ENCODE measurements at places on chromosomes 13 and 19.

GRCh38 chr19:8663920-8664670 lies 33.7 kb downstream of the NFILZ start:
- no peak for DNase-seq

- DNase-seq, result peak; percentile 15
Observed at GRCh38 chr13:33057019-33057780, 41.0 kb downstream of the KL start.

- peak; percentile 68 for DNase-seq
Observed at GRCh38 chr19:54096617-54097106, 3.9 kb downstream of the OSCAR start.

DNA sequence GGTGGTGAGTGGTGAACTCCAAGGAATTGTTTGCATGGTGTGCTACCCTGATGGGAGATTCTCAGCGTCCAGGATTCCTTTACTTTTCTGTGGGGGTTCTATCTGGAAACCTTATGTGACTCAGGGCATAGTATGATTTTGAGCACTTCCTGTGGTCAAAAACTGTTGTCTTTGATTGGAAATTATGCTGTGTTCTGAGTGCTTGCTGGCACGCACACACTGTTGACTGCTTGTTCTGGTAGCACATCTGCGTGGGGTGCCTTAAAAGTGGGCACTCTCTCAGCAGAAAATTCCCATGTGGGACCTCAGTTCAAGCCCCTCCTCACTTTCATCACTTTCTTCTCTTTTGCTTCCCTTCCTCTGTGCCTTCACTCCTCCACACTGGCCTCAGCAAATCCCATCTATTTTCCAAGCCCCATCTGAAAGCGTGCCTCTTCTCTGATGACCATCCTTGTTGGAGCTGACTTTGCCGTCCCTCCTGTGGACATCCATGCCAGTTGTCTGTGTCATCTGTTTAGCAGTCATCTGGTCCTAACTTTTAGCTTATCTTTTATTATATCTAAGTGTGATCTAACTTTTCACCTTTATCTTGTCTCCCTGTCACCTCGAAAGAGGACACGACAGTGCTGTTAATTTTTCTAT lies 56.4 kb upstream of the NPAS1 start:
- peak; percentile 99 for DNase-seq

DNA sequence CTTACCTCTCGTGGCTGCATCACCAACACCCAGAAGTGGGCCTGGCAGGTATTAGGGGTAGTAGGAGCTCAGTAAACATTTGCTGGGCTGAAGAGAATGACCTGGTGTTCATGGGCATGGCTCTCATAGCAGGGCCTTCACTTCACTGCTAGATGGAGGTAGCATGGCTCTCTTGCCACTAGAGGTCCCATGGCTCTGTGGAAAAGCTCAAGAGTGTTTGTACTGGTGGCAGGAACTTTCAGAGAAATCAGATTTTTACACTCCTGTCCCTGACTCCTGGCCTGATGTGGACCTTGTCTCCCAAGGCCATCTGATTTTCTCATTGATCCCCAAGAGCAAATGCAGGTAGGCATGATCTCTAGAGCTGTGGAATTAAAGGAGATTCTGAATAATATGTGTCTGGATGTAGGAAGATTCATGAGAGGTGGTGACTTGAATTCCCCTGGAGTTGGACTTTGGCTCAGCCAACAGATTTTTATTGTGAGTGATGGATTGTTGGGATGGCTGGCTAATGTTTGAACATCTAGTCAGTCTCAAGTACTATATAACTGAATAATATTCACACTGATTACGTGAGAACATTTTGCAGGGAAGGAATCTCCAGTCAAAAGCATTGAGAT lies 5.7 kb downstream of the ZNF574 start:
- DNase-seq, result peak; percentile 64

GRCh38 chr19:17090583-17090982 lies 15.0 kb downstream of the MYO9B start:
- peak; percentile 15 for DNase-seq

DNA sequence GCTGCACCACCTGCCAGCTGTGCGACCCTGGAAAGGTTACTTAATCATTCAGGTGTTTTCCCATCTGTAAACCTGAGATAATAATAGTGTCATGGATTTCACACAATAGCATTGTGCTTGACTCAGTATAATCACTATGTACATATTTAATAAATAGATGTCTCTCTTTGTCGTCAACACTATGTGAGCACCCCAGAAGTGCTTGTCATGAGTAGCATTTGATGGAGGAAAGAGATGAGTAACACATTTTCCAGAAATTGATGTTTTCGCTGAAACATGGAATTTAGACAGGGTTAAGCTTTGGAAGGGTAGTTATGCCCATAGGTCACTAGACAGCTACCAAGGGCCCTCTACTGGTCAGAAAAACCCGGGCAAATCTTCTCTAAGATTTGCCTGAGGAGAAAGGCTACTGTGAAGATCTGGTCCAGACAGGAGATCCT lies 9.5 kb upstream of the MBNL2 start:
- peak; percentile 43 for DNase-seq

- DNase-seq, result peak; percentile 61
Observed at GRCh38 chr19:45164577-45165335, 4.0 kb upstream of the NKPD1 start.

- no peak for DNase-seq
Observed at GRCh38 chr19:41563854-41564514, 12.0 kb upstream of the CEACAM21 start.

GRCh38 chr13:99883805-99884204 lies 87.8 kb downstream of the ZIC5 start:
- DNase-seq, result no peak

- no peak for DNase-seq
Observed at GRCh38 chr19:13095393-13095784, 7.3 kb downstream of the LYL1 start.

GRCh38 chr19:39759457-39760184 lies 19.0 kb upstream of the LEUTX start:
- no peak for DNase-seq

DNA sequence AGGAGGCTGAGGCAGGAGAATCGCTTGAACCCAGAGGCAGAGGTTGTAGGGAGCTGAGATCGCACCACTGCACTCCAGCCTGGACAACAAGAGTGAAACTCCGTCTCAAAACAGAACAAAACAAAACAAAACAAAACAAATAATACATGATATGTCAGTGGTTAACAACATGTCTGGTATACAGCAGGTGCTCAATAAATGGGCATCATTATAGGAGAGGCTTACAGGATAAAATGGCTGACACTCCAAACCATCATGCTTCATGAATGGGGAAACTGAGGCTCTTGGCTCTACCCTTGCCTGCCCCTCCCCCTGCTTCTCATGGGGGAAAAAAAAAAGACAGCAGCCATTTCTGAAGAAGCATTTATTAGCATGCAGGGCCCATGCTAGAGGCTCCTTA lies 3.0 kb upstream of the RAB3D start:
- DNase-seq, result no peak

- no peak for DNase-seq
Observed at GRCh38 chr13:103315711-103316110, 249.5 kb upstream of the SLC10A2 start.

DNA sequence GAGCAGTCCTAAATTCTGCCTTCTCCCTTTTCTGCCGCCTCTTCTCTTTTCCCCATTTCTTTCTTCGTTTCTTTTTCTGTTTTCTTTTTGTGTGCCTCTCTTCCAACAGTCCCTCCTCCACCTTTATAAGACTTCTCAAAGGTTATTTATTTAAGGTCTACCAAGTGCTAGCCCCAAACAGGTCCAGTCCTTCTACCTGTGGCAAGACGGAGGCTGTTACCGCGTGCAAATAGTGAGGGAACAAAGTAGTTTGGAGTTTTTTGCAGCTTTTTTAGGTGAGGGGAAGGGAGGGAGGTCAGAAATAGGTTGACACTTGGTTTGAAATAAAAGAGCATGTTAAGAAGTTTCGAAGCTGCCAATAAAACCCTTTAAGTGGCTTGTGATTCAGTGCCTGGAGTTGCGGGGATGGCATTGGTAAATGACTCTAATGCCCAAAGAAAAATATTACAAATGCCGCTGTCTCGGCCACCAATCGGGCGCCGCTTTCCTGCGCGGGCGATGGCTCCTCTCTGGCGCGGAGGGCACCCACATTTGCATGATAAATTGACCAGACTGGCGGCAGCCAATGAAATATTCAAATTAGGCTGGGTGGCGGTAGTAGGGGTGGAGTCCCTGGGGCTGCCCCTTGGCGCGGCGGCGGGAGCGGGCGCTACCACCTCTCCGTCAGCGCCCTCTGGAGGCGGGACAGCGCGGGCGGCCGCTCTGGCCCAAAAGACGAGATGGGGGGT lies 7.5 kb upstream of the TSHZ3 start:
- no peak for DNase-seq

- no peak for DNase-seq
Observed at GRCh38 chr19:31253526-31254179, 95.6 kb downstream of the TSHZ3 start.
